CD4-positive, alpha-beta T cell treated with Interleukin-12 subunit alpha and Interleukin-12 subunit beta, for 1 hour (primary cell): ENCODE measurements at places on chromosomes 13 and 19.

DNA sequence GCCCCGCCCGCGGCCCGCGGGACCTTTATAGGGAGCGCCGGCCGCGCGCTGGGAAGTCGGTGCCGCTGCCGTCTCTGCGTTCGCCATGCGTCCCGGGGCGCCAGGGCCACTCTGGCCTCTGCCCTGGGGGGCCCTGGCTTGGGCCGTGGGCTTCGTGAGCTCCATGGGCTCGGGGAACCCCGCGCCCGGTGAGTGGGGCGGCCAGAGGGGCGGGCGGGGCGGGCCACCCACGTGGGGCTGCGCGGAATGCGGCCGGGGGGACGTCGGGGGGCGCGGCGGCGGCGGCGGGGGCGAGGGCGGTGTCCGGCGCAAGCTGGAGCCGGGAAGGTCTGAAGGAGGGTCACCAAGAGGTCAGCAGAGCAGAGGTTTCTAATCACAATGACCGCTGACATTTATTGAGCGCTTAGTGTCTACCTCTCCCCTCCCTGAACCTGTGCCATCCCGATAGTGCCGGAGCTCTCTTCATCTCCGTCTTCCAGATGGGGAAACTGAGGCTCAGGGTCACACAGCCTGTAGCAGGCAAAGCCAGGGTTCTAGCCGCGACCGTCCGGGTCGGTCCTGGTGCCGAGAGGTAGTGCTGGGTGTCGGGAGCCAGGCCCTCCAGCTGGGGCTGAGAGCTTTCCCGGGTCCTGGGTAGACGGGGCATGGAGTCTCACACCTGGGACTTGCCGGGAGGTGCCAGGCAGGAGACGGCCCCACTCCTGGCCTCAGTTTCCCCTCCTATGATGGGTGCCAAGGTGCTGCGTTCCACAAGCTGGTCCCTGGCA is at the start of gene FSTL3:
FSTL3 (plus strand) TSS at position 54 of the 767 bp plus-strand sequence; CDS start at position 86, 32 bp downstream.
- no peak for DNase-seq

DNA sequence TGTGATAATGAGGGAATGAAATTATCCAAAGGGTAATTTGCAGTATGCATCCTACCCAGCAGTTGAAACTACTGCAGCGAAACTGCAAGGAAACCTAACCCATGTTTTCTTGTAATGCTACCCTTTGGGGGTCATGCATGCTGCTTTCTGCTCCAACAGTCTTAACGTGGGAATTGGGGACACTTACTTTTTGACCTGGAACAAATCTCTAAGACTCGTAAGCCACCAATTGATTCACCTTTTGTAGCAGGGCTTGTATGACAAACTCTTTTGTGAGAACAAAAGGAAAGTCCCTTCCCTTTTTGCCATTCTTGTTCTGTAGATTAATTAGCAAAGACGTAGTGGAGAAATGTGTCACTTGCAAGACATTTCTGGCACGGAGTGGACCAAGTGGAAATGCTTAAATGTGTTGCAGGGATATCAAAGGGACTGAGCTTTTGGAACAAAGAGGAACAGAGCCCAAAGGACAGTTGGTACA is 27.4 kb downstream of the LRCH1 start:
- DNase-seq = no peak

- DNase-seq = peak; percentile 85
Measured at GRCh38 chr13:99434258-99434788, 66.9 kb upstream of the TM9SF2 start.

GRCh38 chr19:10706990-10707389 is 5.8 kb downstream of the QTRT1 start:
- no peak for DNase-seq

- DNase-seq = no peak
Measured at GRCh38 chr13:51067706-51068105, 43.4 kb downstream of the C13orf42 start.

DNA sequence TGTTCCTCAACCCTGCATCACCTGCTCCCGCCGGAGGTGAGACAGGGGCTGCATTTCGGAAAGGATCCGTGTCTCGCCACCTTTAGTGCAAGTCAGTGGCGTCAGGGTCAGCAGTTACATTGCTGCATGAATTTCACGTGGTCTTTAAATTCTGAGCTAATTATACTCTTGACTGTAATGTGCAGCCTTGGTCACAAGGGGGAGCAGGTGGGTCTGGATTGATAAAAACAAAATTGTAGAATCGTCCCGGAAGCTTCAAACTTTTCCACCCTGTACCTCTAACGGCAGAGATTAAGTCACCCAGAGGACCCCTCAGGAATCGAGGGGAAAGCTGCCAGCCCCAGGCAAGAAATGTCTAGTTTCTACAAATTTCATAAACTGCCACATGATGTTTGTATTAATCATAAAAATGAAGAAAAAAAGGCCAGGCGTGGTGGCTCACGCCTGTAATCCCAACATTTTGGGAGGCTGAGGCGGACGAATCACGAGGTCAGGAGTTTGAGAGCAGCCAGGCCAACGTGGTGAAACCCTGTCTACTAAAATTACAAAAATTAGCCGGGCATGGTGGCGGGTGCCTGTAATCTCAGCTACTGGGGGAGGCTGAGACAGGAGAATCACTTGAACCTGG is 20.2 kb downstream of the BBC3 start:
- DNase-seq = peak; percentile 84

- DNase-seq = no peak
Measured at GRCh38 chr19:42816894-42817293, 51.4 kb upstream of the PSG8 start.

DNA sequence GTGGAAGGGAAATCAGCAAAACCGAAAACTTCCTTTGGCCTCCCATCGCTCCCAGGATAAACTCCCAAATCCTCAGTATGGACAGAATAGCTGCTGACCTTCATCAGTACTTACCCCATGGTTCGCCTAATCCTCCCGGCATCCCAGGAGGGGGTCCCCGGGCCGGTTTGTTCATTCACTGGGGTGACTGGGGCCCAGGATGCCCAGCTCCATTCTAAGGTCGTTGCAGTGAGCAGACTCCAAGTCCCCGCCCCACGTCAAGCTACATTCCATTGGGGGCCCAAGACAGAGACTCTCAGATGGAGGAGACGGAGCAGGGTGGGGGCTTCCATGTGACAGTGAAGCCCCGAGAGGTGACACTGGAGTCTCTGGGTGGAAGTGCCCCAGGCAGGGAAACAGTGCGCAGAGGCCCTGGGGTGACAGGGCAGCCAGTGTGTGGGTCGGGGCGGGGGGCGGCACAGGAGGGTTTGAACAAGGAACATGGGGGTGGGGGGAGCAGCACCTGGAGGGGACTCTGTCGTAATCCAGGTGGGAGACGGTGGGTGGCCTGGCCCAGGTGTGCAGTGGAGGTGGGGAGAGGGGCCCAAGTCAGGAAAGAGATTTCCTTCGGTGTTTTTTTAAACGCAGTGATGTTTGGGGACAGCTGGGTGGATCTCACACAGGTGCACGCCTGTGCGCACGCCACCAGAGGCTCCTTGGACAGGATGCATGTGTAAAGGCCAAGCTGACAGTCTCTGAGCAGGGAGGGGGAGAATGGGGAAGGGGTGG is 5.1 kb downstream of the SSBP4 start:
- no peak for DNase-seq

- DNase-seq = no peak
Measured at GRCh38 chr19:2249010-2249866, at the start of gene AMH. AMH (plus strand) TSS chr19:2249323; CDS start chr19:2249333, 10 bp downstream.

- DNase-seq = no peak
Measured at GRCh38 chr13:98222816-98223215, 45.7 kb upstream of the RNF113B start.

DNA sequence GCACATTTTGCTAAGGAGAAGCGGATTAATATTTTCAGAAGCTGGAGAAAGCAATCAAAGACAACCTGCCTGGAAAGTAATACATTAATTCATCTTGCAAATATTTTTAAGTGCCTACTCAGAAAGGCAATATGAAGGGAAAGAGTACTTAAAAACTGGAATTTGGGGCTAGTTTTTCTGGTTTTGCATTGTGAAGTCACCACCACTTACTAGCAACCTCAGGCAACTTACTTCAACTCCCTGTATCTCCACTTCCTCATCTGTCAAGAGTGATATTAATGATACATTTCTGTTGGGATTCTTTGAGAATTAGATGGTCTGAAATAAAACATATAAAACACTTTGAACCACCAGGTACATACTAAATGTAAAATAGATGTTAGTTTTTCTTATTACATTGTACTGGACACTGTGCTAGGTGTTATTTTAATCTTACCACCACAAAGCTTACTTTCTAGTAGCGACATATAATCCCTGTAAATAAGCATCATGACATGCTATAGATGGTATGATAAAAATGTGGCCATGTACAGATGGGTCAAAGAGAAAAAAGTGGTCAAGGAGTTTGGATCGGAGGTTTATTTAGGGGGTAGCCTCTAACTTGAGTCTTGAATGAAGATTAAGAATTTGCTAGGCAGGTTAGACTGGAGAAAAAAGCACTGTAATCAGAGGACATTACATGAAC is 101.2 kb downstream of the SPRY2 start:
- DNase-seq = no peak

DNA sequence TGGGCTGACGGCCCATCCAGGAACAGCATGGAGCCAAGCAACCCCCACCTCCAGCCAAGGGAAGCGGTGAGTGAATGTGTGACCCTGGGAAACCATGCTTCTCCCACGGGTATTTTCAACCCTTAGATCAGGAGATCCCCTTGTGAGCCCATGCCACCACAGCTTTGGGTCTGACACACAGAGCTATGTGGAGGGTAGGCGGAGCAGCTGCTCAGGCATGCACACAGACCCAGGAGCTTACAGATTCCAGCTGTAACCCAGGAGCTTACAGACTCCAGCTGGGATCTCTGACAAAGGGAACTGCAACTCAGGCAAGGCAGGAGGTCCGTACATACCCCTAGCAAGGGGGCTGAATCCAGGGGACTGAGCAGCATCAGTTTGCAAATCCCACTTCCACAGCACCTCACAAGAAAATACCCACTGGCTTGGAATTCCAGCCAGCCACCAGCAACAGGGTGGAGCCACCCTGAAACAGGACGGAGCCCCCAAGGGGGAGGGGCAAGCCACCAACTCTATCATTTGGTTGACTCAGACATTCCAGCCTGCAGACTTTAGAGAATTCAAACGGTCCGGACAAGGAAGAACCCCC is 40.8 kb upstream of the RFXAP start:
- no peak for DNase-seq
